ENCODE measurements at places on chromosomes 4 and X.

GRCh38 chrX:40176351-40177116 lies 78.8 kb upstream of the BCOR start:
- DNase-seq, result peak; percentile 68

DNA sequence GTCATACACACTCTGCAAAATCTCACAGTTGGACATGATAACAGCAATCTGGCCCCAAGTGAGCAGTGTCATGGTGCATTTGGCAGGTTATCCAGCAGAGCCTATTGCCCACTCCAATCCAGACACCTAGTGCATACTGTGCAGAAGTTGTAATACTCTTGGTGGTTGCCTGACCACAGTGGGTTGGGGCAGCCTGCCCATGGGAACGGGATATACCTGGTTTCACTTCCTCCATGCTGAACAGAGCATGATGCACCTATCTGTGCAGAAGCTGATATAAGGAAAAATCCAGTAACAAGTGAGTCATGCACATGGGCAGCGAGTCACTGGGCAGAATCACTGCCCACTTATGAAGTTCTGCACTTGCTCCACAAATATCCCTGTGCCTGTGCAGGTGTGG lies 105.3 kb upstream of the IGSF1 start:
- no peak for DNase-seq

GRCh38 chr4:163384434-163384833 lies 40.7 kb downstream of the NPY5R start:
- no peak for DNase-seq

DNA sequence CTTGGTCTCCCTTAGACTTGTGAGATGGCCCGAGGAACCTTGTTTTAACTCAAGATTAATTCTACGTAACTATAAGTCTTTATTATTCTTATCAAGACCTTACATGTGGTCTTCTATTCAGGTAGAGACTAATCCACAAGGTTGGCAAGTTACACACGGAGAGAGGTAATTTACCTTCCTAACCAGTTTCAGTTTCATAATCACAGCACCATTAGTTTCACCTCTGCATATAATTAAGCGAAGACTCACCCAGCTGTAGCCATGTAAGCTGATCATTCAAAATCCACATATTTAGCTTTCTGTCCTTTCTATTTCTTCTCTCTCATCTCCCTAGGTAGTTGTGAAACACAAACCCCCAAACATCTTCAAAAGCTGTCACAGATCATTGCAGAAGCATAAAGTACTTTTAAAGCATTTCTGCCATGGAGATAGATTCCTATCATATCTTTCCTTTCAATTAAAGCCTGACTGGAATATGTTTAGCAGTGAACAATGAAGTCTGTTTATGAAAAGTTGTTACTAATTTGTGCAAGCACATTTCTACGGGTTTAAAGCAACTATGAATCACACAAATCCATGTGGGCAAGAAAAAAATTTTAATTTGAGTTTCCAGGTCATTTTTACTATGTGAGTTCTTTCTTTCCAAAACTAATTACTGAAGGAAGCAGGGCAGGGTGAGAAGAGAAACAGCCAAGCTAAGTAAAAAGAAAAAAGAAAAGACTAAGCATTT lies 78.5 kb downstream of the BTC start:
- no peak for DNase-seq

- DNase-seq, result no peak
These were observed 58.2 kb upstream of the RBM47 start for GRCh38 chr4:40687676-40688389.

GRCh38 chr4:154344686-154345085 lies 146.9 kb downstream of the DCHS2 start:
- no peak for DNase-seq

- DNase-seq, result no peak
These were observed 124.4 kb upstream of the SLC34A2 start for GRCh38 chr4:25531272-25531671.

DNA sequence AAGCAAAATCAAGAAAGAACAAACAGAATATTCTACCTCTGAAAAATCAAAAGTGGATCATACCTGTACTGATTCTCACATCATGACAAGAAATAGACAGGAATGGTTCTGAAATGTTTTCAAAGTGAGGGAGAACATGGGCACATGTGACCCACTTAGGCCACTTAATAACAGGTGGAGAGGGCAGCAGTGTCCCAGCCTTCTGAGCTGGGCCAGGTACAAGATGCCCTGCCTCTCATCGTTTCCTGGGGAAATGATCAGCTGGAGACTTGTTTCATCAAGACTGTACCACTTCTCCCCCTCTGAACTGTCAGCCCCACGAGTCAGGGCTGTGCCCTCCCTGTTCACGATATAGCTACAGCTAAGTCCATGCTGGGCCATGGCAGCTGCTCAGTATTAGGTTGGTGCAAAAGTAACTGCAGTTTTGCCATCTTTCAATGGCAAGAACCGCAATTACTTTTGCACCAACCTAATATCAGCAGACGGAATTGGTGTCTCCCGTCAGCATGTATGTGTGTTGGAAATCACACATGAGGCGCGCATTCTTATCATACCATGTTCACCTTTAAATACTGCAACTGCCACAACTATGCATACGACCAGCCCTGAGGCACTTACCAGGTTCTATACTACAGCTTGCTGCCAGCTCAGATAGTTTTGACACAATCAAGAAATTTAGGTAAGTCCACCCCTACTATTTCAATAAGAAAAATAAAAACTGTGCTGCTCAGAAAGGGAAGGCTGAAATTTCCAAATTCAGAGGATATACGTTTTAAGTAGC lies 71.4 kb downstream of the GATB start:
- DNase-seq, result no peak

GRCh38 chrX:27976284-27976683 lies 5.0 kb downstream of the DCAF8L1 start:
- no peak for DNase-seq

DNA sequence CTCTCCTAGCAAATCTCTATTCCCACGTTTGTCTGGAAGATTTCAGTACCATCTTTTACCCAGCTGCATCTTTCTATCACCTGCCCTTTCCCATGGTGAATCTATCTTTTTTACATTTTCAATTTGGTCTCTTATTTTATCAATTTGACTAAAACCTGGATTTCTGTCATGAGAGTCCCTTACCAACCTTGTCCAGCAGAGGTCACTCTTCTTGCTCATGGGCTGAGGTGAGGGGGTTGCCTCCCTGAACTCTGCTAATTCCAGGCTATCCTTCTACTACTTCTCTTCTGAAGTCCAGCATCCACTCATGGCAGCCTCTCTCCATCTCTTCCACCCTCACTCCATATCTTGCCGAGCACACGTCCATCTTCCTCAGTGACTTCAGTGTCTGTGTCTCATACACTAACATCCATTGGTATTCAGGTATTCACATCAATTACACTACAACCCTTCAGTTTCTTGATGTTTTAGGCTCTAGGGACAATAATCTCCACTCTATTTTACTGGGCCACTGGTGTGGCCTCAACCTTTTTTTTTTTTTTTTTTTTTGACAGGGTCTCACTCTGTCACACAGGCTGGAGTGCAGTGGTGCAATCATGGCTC lies 17.8 kb upstream of the ZNF827 start:
- DNase-seq, result no peak

DNA sequence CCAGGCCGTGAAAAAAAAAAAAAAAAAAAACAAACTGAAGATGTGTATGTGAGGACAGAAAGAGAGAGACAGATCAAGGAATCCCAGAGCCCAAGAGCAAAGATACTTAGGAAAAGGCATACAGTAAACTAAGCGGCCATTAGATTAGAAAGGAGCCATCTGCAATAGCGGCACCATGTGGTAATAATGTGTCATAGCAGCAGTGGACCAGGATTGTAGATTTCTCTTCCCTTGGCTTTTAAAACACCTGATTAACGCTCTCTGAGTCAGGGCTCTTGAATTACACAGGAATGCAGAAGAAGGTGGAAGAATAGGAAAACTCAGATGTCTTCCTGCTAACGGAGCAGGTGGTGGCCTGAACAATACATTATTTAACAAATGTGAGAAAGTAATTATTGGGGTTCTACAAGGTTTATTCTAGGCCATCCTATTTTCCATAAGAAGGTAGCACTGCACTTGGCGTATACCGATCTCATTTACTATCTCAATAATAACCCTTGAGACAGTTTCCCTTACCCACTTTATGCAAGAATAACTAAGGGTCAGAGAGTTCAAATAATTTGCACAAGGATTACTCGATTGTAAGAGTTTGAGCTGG lies 182.7 kb downstream of the KCNIP4 start:
- no peak for DNase-seq

DNA sequence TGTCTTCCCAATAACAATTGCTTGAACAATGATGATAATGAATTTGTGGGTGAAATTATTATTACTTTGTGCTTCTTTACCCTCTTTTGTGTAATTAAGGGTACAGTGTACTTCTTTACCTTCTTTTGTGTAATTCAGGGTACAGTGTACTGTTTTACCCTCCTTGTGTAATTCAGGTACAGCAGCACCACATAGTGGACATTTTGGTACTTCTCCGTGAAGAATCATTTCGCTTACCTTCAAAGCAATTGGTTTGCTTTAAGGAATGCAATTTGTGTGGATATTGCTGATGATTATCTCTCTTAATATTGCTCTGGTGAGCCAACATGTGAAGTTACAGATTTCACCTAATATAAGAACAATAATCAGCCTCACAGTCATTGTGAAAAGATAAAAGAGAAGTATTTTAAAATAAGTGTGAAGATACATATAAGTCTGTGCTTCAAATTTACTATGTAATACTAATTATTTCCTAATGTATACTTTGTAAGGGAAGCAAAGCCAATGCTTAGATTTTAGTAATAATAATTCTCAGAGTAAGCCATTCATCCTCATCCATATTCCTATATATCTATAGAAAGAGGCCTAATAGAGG lies 27.2 kb upstream of the SEC24B start:
- DNase-seq, result no peak

GRCh38 chr4:85792376-85793232 lies 317.7 kb downstream of the ARHGAP24 start:
- DNase-seq, result no peak

DNA sequence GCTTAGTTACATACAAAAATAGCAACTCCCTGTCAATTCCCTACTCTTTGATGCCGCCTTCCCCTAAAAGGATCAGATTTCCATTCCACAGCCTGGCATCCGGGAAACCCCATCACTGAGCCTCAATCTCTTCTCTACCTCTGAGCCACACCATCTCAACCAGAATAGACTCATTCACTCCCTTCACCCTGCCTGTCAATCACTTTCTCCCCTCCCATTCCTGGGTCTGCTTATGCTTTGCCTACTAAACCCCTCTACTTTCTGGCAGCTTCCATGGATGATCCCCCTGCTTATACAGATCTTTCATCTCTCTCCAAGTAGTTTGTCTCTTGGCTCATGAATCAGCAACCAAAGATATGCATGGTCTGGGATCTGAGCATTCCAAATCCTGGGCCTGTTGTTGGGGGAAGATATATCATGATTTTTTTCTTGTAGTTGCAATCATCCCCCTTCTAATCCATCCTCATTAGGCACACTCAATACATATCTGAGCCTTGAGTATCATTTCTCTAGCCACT lies 2.6 kb downstream of the AMER1 start:
- no peak for DNase-seq

DNA sequence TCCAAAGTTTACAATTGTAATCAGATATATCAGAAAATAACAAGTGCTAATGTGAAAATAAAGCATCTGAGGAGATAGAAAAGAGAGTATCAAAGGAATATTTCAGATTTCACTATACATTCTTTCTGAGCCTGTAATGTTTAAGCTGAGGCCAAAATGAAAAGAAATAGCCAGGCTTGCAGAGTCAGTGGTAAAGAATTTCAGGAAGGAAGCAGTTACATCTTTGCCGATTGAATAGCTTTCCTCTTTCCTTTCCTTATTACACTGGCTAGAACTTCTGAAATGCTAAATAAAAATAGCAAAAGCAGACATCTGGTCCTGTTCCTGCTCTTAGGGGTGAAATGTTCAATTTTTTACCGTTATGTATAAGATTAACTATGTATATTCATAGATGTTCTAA lies 1441.6 kb upstream of the PCDH7 start:
- no peak for DNase-seq

- DNase-seq, result no peak
These were observed 200.6 kb upstream of the LDB2 start for GRCh38 chr4:17098996-17099395.

DNA sequence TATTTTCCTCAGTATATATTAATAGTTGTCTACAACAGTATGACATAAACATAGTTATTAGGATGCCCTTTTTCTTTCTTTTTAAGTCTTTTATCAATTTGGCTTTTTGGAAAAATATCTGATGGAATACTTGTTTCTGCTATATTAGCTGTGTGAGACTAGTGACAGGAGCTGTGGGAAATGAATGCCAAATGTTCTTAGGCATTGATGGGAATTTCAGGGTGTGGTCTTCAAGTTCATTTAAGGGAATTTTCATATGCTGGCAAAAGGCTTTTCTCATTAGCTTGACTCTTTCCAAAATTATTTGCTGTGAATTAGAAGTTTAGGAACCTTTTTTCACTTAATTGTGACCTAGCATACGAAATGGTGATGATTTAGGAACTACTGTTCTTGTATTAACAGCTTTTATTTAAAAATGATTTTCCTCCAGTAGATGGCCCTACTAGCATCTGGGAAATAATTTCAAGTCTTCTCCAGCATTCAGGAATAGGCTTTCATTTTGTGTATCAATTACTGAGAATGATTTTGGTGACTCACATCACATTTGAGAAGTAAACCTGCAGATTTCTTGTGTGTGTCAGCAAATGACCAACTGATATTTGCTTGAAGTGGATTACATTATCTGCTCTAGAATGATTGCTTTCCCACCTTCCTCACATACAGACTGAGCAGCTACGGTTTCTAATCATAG lies 70.9 kb downstream of the HTT start:
- DNase-seq, result no peak

- no peak for DNase-seq
These were observed 59.9 kb downstream of the SNX25 start for GRCh38 chr4:185269286-185269685.

GRCh38 chr4:88535090-88535755 lies 11.6 kb upstream of the PYURF start:
- no peak for DNase-seq

GRCh38 chr4:133147921-133148689 lies 989 bp upstream of the PCDH10 start:
- DNase-seq, result no peak

GRCh38 chrX:153628665-153629064 lies 18.3 kb upstream of the DUSP9 start:
- DNase-seq, result no peak

- no peak for DNase-seq
These were observed 317.0 kb downstream of the ADGRL3 start for GRCh38 chr4:61517144-61517543.

GRCh38 chr4:184370711-184371389 lies 103.5 kb downstream of the IRF2 start:
- no peak for DNase-seq

DNA sequence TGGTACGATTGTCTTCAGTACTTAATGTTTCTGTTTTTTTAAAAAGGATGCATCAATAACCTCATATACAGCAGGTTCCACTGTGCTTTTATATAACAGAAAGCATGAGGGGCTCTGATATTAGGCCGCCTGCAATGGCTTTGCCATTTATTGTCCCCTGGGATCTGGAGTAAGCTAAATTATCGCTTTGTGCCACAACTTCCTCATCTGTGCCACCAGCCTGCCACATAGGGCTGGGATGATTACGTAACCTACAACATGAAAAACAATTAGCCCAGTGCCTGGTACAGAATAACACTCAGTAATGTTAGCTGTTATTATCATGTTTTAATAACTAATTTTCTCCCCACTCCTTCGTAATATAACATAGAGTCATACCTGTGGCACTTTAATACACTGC lies 65.5 kb upstream of the TRIM2 start:
- DNase-seq, result no peak

GRCh38 chr4:11496351-11496829 lies 67.7 kb upstream of the HS3ST1 start:
- no peak for DNase-seq
